CD4-positive, alpha-beta memory T cell (primary cell): ENCODE measurements at places on chromosomes 13 and 19.
A peak's percentile ranks its signal among the peaks of the same experiment; 100 is the strongest.

GRCh38 chr13:23551213-23552008 lies 18.8 kb upstream of the TNFRSF19 start:
- DNase-seq: no peak

GRCh38 chr13:21813110-21813509 lies 142.2 kb downstream of the FGF9 start:
- no peak for DNase-seq

DNA sequence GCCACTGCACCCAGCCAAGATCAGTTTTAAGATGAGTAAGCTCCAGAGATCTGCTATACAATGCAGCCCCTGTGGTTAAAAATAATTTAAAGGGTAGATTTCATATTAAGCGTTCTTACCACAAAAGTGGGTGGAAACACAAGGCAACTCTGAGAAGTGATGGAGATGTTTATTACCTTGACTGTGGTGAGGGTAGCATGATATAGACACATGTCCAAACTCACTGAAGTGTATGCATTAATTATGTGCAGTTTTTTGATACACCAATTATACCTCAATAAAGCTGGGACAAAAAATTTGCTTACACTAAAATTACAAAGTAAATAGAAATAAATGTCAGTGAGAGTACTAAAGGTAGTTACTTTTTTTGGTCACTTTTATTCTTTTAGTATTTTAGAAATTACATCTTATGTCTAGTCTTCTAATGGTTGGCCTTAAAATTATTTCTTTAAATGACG lies 696.5 kb downstream of the UQCRFS1 start:
- DNase-seq: no peak

- no peak for DNase-seq
These were observed 13.2 kb downstream of the GADD45B start for GRCh38 chr19:2488942-2489731.

DNA sequence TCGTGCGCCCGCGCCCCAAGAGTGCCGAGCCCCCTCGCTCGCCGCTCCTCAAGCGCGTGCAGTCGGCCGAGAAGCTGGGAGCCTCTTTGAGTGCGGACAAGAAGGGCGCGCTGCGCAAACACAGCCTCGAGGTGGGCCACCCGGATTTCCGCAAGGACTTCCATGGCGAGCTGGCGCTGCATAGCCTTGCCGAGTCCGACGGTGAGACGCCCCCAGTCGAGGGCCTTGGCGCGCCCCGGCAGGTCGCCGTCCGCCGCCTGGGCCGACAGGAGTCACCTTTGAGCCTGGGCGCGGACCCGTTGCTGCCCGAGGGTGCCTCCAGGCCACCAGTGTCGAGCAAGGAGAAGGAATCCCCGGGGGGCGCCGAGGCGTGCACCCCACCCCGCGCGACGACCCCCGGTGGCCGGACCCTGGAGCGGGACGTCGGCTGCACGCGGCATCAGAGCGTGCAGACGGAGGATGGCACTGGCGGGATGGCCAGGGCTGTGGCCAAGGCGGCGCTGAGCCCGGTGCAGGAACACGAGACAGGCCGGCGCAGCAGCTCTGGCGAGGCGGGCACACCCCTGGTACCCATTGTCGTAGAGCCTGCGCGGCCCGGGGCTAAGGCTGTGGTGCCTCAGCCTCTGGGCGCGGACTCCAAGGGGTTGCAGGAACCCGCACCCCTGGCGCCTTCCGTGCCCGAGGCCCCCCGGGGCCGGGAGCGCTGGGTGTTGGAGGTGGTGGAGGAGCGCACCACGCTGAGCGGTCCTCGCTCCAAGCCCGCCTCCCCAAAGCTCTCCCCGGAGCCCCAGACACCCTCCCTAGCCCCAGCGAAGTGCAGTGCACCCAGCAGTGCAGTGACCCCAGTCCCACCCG lies 7.1 kb downstream of the DNASE2 start:
- no peak for DNase-seq

- no peak for DNase-seq
These were observed 23.5 kb upstream of the SLC15A1 start for GRCh38 chr13:98775844-98776598.

- no peak for DNase-seq
These were observed 10.1 kb upstream of the CD22 start for GRCh38 chr19:35318679-35319448.

GRCh38 chr19:38004186-38004520 lies 97.1 kb downstream of the SIPA1L3 start:
- no peak for DNase-seq

DNA sequence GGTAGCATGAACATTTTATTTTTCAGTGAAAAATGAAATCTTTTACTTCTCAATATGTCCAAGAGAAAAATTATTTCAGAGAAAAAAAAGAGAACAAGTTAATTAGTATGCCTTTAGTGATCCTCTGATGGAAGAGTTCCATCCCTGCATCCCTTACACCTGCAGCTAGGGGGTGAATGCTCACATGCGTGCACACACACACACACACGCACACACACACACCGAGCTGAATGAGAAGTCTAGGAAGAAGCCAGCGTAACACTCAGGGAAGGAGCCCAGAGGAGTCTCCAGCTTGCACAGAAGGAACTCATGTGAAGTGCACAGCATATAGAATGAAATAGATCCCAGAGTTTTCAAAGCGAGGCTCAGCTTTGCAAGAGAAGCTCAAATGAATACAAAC lies 510.5 kb downstream of the IRS2 start:
- no peak for DNase-seq

- peak; percentile 84 for DNase-seq
These were observed 6.2 kb downstream of the MYO1F start for GRCh38 chr19:8571006-8571411.

DNA sequence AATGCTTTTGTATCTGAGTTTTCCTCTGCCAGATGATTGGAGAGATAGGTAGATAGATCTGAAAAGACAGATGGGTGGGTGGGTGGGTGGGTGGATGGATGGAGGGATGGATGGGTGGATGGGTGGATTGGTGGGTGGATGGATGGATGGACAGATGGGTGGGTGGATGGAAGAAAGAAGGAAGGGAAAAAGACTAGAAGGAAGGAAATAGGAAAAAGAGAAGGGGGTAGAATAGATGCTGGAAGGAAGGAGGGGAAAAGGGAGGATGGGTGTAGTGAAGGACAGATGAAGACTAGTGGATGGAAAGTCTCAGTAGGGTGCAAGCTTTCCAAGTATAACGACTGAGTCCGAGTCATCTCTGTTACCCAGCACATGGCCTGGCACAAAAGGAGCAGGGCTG lies 19.0 kb upstream of the FBL start:
- no peak for DNase-seq

- no peak for DNase-seq
These were observed 51.6 kb upstream of the F7 start for GRCh38 chr13:113053801-113054604.

- DNase-seq: no peak
These were observed 234.0 kb downstream of the B3GLCT start for GRCh38 chr13:31433746-31434145.

- DNase-seq: no peak
These were observed 2.0 kb downstream of the ZSCAN1 start for GRCh38 chr19:58035863-58036262.

GRCh38 chr19:46412650-46413261 lies 608 bp downstream of the CCDC8 start:
- no peak for DNase-seq

- no peak for DNase-seq
These were observed 15.6 kb upstream of the EPOR start for GRCh38 chr19:11399667-11400066.

- DNase-seq: no peak
These were observed 13.4 kb upstream of the EEF1AKMT1 start for GRCh38 chr13:20787180-20787579.

- no peak for DNase-seq
These were observed 55.4 kb upstream of the RNF113B start for GRCh38 chr13:98232456-98232855.

GRCh38 chr19:14166999-14167575 lies 30.7 kb upstream of the ASF1B start:
- DNase-seq: peak; percentile 23

GRCh38 chr13:100513171-100513570 lies 75.4 kb downstream of the GGACT start:
- no peak for DNase-seq

DNA sequence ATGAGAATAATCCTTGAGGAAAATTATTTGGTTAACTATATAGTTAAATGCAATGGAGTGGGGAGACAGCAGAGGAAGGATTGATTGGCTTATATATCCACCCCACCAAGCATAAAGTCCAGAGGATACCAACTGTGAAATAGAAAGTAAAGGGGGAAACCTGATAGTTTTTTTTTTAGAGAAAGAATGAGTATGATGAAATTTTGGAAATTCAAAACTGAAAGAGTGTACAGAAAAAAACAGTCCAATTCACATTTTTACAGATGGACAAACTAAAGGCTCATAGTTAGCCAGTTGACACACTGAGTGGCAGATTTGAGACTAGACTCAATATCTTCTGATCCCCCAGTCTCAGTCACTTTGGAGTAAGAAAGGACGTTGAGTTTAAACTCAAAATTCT lies 51.1 kb downstream of the FNDC3A start:
- no peak for DNase-seq

DNA sequence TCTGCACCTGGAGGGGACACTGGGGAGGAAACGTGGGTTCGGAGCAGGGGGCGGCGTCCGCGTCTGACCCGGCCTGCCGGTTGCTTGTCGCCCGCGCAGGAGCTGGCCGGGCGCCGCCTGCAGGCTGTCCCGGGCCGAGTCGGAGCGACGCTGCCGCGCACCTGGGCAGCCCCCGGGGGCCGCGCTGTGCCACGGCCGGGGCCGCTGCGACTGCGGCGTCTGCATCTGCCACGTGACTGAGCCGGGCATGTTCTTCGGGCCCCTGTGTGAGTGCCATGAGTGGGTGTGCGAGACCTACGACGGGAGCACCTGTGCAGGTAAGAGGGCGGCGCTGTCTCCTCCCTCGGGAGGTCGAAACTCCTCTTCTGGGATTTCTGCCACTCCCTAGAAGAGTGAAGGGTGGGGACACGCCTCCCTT lies 1.3 kb downstream of the ITGBL1 start:
- DNase-seq: no peak

- no peak for DNase-seq
These were observed 227.0 kb upstream of the SLITRK5 start for GRCh38 chr13:87444135-87444534.

DNA sequence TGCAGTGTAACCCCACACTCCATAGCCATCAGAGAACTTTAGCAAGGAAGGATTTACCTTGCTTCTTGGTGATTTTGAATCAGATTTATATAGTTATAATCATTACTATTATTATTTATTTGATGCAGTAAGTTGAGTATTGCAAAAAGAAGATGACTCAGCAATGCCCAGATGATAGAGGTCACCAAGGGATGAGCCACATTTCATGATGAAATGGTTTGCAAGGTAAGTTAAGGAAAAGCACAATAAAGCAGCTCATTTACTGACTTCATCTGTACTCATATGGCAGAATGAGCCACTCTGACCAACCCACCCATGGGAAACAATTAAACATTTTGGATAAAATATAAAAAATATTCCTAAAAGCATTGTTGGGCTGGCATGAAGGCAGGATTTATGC lies 59.1 kb downstream of the AKAP11 start:
- DNase-seq: no peak

- no peak for DNase-seq
These were observed 8.0 kb downstream of the MBD3 start for GRCh38 chr19:1584500-1585242.

DNA sequence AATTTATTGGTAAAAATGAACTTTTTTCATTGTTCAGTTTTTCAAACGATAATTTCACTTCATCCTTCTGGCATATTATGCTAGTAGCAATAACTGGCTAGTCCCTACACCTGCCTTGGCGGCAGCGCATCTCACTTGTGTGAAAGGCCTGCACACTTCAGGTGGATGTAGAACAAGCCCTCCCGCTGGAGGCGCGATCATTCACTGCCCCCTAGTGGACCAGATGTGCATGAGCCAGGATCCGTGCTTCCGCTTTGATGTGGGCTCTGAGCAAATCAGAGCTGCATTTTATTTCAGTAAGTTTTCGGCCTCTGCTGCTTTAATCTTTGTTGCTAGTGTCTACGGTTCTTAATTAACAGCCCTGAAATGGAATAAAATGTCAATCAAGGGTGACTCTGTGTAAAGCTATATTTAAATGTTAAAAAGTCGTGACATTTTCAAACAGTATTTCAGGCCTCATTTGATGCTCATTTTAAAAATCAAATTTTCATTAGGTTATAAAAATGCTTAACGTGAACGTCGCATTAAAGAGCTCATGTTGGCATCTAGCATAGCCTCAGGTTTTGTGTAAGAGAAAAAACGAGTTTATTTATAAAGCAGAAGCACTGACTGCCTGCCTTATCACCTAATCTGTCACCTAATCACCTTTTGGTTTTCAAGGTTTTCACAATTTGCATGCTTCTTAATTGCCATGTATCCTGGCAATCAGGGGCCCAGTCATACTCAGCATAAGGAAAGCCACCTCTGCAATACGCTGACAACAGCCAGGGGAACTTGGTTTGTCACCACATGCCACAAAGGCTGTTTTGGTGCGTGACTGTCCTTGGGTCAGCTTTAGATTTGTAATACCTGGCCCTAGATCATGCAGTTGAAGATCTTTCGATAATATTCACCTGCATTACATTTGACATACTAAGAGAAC lies 112.2 kb downstream of the TEX26 start:
- DNase-seq: peak; percentile 78

- no peak for DNase-seq
These were observed 3.9 kb upstream of the AMH start for GRCh38 chr19:2245273-2245672.

- no peak for DNase-seq
These were observed 4.6 kb downstream of the KLK13 start for GRCh38 chr19:51060336-51060735.

DNA sequence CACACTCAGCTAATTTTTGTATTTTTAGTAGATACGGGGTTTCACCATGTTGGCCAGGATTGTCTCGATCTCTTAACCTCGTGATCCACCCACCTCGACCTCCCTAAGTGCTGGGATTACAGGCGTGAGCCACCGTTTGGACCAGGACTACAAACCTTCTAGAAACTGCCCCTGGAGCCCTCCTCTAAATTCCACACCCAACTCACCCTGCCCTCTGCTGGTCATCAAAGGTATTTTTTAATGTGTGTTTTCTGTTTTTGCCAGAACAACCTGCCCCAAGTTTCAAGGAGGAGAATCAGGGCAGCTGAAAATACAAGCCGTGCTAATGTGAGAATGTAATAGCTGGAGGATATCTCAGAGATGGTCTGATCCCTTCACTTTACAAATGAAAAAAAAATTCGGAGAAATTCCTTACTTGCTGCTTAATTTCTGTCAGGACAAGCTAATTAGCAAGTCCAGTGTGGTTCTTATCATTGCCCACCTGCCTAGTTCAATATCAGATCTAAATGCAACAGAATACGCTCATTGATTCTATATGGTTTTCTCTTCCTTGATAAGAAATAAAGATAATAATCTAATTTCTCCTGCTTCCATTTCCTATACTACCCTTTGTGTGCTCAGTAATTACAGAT lies 4.1 kb downstream of the ATP8A2 start:
- peak; percentile 46 for DNase-seq

GRCh38 chr13:73399347-73400216 lies 340.8 kb downstream of the KLF5 start:
- no peak for DNase-seq

- DNase-seq: peak; percentile 54
These were observed 1.7 kb downstream of the ATP13A1 start for GRCh38 chr19:19661675-19662251.
